CD4-positive, alpha-beta T cell treated with Interferon alpha-2 for 1 hour (primary cell): ENCODE measurements at places on chromosomes 3 and 15.

DNA sequence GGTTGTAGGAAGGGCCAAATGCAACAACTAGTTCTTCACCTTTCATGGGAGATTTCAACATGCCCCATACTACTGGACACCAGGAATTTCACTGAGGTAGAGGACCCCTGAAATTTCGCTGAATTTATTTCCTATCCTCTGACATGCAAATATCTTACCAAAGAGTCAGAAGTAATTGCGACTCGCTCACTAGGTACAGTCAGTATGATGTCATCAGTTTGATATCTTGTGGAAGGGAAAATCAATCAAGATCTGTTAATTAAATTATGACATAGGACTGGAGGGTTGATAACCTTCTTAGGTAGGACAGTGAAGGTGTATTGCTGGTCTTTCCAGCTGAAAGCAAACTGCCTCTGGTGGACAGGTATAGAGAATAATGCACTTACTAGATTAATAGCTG lies 74.9 kb upstream of the TNIK start:
- no peak for DNase-seq

DNA sequence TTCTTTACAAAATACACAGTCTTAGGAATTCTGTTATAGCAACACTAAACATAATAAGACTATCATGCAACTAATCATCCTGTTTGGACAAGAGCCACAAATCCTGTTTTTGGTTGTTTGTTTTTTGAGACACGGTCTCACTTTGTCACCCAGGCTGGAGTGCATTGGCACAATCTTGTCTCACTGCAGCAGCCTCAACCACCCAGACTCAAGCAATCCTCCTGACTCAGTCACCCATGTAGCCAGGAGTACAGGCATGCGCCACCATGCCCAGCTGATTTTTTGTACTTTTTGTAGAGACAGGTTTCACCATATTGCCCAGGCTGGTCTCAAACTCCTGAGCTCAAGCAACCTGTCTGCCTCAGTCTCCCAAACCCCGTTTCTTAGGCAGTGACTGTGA lies 28.3 kb downstream of the NEDD4 start:
- no peak for DNase-seq

DNA sequence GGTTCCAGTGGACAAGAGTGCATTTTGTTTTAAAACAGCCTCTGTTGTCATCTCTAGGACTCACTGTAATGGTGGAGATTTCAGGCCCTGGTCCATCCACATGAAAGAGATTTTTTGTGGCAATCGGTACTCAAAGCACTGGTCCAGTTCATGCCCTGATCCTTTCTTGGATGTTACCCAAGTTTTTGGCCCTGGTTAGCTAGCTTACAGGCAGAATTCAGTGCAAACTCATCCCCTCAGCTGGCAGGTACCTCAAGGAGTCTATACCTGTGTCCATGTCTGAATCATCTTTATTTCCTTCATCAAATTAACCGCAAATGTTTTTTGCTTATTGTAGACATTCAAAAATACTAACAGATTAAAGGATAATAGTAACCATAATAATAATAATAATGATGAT lies 13.7 kb upstream of the MEF2A start:
- DNase-seq, result no peak

GRCh38 chr15:84595660-84596059 lies 5.1 kb upstream of the ZSCAN2 start:
- DNase-seq, result no peak

DNA sequence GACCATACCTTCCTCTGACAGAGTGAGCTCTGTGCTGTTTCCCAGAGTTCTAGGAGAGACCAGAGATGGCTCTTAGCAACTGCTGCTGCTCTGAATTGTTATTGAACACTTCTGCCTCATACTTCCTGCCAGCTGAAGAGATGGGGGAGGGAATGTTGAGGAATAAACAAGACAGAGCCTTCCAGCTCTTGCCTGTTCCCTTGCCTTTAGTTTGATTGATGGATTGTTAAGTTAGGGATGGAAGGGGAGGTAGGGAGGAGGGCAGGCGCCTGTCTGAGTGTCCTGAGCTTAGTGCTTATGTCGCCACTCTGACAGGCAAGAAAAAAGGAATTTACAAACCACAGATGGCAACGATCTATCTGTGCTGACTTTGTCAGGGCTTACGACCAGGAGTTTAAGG lies 42.8 kb downstream of the ZNF609 start:
- no peak for DNase-seq

DNA sequence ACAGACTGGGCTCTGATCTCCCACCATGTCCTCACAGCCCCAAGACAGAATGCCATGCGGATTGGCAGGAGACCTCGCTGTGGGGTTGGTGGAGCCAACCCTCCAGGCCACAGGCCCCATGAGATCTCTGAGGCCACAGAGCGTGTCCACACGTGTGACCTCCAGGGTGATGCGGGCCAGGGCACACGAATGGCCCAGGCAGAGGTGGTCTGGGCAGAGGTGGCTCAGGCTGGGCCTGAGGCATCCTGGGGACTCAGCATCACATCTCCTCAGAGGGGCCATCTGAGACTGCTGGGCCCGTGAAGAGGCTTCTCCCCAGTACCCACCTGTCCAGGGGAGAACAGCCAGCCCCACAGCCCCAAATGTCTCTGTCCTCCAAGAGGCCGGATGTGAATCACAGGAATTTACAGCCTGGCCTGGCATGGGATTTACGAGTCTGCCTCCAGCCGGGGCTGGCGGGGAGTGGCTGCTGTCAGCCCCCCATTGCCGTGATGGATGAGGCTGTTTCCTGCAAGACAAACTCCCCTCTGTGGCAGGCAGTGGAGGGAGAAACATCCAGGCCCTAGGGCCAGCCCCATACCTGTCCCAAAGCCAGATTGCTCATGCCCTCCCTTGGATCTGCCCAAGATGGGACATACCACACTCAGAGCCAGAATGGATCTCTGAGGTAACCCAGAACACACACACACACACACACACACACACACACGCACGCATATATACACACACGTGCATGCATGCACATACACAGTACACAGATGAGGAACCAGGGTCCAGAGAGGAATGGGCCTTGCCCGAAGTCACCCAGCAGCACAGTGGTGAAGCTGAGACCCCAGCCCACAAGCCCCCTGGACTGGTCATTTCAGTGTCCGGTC lies 208.3 kb downstream of the TBC1D2B start:
- no peak for DNase-seq

GRCh38 chr15:88834211-88834812 lies 31.1 kb downstream of the ACAN start:
- peak; percentile 28 for DNase-seq

DNA sequence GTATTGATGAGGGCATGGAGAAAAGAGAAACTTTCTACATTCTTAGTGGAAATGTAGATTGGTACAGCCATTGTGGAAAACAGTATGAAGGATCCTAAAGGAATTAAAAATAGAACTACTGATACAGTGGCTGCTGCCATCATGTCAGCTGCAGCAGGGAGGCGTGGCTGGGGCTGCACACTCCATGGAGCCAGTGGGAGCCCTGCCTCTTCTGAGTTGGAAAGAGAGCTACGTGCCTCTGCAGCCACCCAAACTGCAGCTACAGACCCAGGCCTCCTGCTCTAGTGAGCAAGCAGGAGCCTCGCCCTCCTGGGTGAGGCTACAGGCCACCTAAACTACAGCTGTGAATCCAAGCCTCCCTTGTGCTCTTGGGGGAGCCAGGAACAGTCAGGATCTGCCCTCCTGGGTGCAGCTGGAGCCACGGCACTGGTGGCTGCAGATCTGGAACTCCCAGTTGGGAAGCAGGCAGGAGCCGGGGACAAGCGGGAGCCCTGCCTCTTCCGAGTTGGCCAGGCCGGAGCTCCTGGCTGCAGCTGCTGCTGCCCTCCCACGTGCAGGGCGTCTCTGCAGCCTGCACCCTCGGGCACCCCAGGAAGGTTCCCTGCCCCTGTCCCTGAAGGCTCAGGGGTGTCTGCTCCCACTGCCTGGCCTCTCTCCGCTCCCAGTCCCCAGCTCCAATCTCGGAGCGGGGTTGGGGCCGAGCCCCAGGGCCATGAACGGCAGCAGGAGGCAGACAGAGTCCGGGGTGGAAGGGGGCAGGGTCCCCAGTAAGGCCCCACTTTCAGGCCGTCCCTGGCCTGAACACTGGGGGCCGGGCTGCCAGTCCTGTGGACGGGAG lies 64.5 kb downstream of the THBS1 start:
- no peak for DNase-seq

- no peak for DNase-seq
These were observed 58.8 kb upstream of the CTXND1 start for GRCh38 chr15:80310776-80311175.

- DNase-seq, result peak; percentile 77
These were observed 75.2 kb upstream of the ACAD9 start for GRCh38 chr3:128804017-128804810.

- peak; percentile 9 for DNase-seq
These were observed 5.0 kb upstream of the CCR9 start for GRCh38 chr3:45881078-45882022.

DNA sequence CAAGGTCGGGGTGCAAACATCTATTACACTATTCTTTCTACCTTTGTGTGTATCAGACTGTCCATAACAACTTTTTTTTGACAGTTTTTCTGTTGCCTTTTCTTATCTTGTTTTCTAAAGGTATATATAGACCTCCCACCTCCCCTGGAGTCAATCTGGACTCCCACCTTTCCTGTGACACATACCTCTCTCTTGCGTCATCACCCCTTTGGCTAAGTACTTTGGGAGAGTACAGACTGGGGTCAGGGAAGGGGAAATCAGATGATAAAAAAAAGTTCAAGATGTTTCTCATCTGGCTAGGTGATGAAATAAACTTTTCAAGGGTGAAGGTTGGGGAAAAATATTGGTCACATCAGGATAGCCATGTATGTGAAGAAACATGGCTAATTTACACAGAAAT lies 17.2 kb downstream of the TSPAN3 start:
- no peak for DNase-seq
